Esophagus muscularis mucosa (tissue), 4 donors: ENCODE measurements at places on chromosomes 4 and X. TPM values are rescaled to one million over a fixed set of nuclear protein-coding genes. Genes with fewer than 3 reads are reported as not detected.

The KLHL34 gene
- total RNA-seq: 0.75 TPM

The ADAD1 gene
- not detected for total RNA-seq

The AGTR2 gene
- not detected for total RNA-seq

The NDNF gene
- total RNA-seq: 11.8 TPM

The RNF128 gene
- 0.17 TPM for total RNA-seq

The SERPINA7 gene
- total RNA-seq: not detected

The CLDN22 gene
- not detected for total RNA-seq

The PKD2 gene
- 101 TPM for total RNA-seq

The SLC10A6 gene
- 8.4 TPM for total RNA-seq

The GAGE12E gene
- total RNA-seq: not detected

The UCP1 gene
- total RNA-seq: not detected

The NMU gene
- total RNA-seq: not detected

The SSX2 gene
- not detected for total RNA-seq

DNA sequence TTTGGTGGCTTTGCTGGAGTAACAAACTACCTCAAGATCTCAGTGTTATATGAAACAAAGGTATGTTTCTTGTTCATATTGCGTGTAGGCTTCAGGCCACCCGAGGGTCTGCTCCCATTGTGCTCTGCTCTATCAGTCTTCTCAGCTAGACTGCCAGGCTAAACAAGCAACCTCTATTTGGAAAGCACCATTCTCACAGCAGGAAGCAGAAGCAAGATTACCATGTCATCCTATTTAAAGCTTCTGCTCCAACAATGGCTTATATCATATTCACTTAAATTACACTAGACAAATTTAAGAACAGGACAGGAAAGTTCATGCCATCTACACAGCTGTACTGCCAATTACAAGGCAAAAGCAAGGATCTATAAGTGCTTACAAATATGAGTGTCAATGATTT is 385.8 kb downstream of the PPARGC1A start:
- no peak for DNase-seq

- DNase-seq: peak; percentile 88
Measured at GRCh38 chr4:13538427-13538973, 5.8 kb downstream of the NKX3-2 start.

DNA sequence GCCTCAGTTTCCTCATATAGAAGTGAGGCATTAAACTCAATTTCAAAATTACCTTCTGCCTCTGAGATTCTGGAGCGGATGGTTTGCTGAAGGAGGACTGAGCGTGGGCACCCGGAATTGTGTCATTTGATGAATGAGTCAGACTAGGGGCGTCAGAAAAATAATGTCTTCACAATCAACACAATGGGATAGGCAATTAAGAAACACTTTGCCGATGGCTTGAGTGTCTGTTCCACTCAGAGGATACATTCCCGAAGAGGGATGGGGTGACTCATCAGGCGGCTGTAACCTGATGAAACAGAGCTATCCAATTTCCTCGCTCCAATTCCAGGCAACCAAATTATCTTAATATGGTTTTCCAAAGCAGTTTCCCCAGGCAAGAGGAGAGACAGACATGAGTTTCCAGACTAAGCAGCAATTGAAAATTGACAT is 1.2 kb upstream of the CHRNA9 start:
- no peak for DNase-seq

GRCh38 chr4:133869486-133869885 is 332.1 kb downstream of the PABPC4L start:
- DNase-seq: no peak

- DNase-seq: no peak
Measured at GRCh38 chr4:70908993-70909556, 6.9 kb downstream of the MOB1B start.

DNA sequence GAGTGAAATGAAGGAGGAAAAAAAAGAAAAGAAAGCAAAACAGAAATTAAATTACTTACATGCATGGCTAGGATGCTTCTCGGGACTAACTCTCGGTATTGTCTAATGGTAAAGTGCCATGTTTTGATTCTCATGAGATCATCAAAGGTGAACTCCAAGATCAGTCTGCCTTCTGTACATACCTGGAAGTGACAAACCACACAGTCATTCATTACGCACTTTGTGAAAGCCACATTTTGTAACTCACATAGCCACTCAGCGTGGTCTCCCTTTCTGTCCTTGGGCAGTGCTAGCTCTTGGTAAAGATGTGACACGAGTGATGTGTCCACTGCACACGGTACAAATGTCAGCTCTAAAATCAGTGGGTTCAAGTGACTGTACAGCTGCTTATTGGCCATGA is 309.8 kb downstream of the LDB2 start:
- no peak for DNase-seq

- DNase-seq: no peak
Measured at GRCh38 chrX:54423161-54423888, 16.9 kb upstream of the TSR2 start.

DNA sequence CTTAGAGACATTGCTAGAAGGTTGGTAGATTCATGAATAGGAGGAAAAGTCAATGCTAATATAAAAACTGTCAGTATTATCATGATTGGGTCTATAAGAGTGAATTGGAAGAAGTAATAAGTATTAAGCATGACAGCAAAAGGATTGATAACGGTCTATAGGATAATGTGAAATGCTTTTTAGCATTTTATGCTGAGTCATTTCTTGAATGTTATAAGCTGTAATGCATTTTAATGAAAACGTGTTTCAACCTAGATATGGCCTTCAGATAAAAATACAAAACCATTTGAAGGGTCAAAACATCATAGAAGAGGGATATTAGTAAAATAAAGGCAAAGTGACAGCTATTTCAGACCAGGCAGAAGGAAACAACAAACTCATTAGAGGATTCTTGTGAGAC is 353.5 kb downstream of the SH2D1A start:
- DNase-seq: no peak

- DNase-seq: no peak
Measured at GRCh38 chrX:18490806-18491555, 65.6 kb downstream of the CDKL5 start.

- no peak for DNase-seq
Measured at GRCh38 chr4:47668810-47669408, 169.0 kb downstream of the CORIN start.

DNA sequence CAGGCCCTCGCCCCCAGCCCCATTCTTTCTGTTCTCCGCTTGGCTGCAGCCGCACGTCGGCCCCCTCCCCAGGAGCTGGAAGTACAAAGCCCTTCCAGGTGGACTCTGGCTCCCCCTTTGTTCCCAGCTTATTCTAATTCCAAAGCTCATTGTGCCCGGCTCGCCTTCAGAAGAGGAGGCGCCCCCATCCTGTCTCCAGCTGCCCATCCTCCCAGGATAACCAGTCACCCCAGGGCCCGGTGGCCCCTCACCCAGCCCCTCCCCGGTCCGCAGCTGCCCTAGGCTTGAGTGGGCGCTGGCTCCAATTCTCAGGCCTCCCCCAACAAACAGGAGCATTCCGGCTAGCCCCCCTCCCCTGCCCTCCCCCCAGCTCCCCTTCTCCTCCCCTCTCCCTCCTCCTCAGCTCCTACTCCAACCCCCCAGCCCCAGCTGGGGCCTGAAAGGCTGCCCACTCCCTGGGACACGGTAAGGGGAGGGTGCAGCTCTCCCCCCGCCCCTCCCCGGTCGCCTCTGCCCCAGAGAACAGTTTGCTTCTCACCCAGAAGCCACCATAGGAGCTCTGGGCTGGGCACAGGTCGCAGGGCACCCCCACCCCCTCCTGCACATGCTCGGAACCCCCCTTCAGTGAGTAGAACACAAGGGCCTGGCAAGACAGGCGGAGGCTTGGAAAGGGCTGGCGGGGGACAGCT is 3.1 kb upstream of the SLC6A8 start:
- no peak for DNase-seq

DNA sequence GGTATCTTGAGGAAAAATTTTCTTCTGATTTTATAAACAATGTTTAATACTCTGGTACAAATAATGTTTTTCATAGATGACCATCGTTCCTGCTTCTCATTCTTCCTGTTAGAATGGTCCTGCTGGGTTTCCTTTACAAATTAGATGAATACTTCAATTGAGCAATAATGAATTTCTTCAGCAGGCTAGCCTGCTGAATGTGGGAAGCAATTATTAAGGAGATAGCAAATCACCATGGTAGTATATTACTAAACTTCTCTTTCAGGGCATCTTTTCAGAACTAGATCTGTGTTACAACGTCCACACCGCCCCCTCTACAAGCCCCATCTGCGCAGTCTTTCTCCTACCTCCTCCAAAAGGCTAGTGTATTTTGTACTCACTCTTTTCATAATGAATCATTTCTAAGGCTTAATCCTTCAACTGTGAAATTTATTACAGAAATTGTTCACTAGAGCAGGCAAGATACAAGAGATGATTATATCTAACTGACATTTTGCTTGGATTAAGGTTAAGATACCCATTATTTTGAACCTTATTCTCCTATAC is 38.4 kb downstream of the GPRIN3 start:
- no peak for DNase-seq

GRCh38 chr4:122824616-122825015 is 2.0 kb upstream of the FGF2 start:
- no peak for DNase-seq

DNA sequence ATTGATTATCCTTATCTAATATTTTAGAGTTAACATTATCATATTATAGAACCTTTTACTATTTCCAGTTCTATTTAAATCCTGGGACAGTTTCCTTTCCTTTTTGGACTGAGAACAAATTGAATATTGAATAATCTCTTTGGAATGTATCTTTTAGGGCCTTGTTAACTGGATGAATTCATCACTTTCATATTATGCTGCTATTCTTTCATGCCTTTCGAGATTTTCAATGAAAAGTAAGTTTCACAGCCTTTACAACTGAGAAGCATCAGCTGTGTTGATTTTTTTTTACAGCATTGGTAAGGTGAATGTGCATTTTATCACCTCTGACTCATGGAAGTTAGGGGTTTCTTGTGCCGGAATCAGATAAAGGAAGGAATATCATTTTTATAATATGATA is 39.6 kb downstream of the PDLIM5 start:
- DNase-seq: no peak

DNA sequence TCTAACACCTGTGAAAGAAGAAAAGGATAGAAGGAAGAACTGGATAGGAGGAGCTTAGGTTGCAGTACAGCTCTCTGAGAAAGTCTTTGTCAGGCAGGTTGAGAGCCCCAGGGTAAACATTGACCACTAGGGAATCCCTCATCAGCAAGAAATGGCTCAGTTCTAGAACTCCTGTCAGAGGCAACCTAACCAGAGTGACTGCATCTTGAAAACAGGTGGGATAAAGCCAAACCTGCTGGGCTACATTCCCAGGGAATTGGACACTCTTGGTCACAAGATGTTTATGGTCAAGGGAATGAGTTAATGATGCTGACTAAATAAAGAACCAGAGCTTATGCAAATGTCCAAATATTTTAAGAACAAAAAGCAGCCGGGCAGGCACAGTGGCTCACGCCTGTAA is 108.3 kb upstream of the MED14 start:
- no peak for DNase-seq

DNA sequence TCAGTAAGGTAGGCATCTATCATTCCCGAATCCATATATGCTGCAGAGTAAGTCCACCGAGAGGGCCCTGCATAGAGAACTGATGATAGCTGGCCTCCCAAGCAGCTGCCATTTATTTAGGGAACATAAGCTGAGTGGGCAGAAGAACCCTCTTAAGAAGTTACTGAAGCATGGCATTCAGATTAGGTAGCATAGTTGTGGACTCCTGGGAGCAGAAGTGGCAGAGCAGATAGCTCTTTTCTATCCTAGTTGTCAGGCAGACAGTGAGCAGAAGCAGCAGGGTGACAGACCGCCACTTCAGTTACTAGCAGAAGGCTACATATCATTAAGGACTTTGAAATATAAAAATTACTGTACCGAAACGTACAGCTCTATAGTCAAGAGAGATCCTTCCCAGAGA is 454.7 kb downstream of the PPP4R3C start:
- DNase-seq: no peak

DNA sequence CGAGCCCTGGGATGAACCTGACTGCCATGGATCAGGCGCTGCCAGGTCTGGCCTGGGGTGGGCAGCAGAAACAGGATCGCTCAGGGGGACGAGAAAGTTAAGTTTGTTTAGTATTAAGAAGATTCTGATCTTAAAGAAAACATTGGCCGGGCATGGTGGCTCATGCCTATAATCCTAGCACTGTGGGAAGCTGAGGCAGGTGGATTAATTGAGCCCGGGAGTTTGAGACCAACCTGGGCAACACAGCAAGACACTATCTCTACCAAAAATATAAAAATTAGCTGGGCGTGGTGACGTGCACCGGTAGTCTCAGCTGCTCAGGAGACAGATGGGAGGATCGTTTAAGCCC is 696 bp upstream of the FLNA start:
- DNase-seq: no peak

DNA sequence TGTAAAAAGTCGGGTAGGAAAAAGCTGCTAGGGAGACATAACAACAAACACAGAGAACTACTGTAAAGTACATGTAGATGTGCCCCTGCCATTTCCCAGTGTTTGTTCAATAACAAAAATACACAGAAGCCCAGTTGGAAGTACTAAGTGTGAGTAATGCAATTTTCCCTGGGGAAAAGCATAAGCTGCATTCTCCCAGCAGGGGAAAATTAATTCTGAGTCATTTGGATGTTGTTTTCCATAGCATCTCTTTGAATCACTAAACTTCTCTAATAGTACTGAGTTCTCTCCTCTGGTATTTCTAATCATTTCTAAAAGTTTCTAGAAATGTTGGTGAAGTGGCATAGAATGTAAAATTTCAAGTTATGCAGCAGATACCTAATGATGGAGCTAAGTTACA is 1114.9 kb downstream of the C4orf33 start:
- DNase-seq: no peak

GRCh38 chr4:142095886-142096605 is 459.7 kb downstream of the IL15 start:
- no peak for DNase-seq
